ENCODE measurements at places on chromosomes 5 and 9.

- H3K36me3 ChIP-seq = no peaks in the 10 kb centered on the region
- H3K27me3 ChIP-seq = no peaks in the 10 kb centered on the region
- H3K4me3 ChIP-seq = no peak overlapping the region
- no peak for DNase-seq
These were observed 147.4 kb upstream of the KLF9 start for GRCh38 chr9:70561786-70562395.

GRCh38 chr5:74500110-74500917 is 140.2 kb downstream of the ENC1 start:
- peaks cover 3% of the 10 kb centered on the region for H3K27me3 ChIP-seq
- H3K27ac ChIP-seq = no peak overlapping the region
- no peaks in the 10 kb centered on the region for H3K36me3 ChIP-seq
- H3K4me1 ChIP-seq = peaks cover 2% of the 10 kb centered on the region
- no peak overlapping the region for H3K4me3 ChIP-seq

DNA sequence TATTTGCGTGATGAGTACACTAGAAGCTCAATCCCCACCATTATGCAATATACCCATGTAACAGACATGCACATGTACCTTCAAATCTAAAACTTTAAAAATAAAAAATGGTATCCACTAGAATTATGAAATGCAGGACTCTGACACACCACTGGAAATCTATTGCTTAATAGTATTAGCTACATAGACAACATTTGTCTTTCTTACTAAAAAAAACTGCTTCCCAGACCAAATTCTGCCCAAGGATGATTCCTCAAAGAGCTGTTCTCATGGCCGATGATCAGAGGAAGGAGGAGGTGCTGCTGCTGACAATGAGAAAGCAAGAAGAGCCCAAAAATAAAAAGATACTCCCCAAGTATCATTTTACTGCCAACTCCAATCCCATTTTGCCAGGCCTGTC is 67.2 kb downstream of the TTC39B start:
- H3K4me3 ChIP-seq = no peak overlapping the region
- peaks cover 16% of the 10 kb centered on the region for H3K36me3 ChIP-seq
- H3K4me1 ChIP-seq = peaks cover 8% of the 10 kb centered on the region

DNA sequence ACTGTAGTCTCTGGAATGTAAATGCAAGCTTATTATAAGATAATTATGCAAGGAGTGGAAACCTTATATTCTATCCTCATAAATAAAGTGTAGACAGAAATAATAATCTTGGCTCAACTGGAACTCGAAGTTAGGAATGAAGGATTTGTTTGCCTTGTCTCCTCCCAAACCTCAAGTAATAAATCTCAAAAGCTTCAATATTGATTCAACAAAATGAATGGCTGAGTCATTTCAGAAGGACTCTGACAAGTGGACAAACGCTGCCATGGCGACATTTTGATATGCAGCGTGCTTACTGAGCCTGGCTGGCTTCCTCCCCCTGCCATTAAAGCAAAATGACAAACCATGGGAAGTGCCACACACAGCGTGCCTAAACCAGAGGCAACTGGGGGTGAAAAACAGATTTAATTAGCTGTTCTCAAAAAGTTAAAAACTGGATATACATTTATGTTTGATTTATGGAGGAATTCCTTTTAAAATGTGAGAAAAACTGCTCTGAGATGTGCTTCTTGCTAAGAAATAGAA is 10.5 kb upstream of the ADGRV1 start:
- H3K27me3 ChIP-seq = peaks cover 12% of the 10 kb centered on the region
- no peaks in the 10 kb centered on the region for H3K36me3 ChIP-seq
- DNase-seq = no peak
- no peak overlapping the region for H3K27ac ChIP-seq
- peaks cover 4% of the 10 kb centered on the region for H3K4me1 ChIP-seq
- H3K4me3 ChIP-seq = no peak overlapping the region

DNA sequence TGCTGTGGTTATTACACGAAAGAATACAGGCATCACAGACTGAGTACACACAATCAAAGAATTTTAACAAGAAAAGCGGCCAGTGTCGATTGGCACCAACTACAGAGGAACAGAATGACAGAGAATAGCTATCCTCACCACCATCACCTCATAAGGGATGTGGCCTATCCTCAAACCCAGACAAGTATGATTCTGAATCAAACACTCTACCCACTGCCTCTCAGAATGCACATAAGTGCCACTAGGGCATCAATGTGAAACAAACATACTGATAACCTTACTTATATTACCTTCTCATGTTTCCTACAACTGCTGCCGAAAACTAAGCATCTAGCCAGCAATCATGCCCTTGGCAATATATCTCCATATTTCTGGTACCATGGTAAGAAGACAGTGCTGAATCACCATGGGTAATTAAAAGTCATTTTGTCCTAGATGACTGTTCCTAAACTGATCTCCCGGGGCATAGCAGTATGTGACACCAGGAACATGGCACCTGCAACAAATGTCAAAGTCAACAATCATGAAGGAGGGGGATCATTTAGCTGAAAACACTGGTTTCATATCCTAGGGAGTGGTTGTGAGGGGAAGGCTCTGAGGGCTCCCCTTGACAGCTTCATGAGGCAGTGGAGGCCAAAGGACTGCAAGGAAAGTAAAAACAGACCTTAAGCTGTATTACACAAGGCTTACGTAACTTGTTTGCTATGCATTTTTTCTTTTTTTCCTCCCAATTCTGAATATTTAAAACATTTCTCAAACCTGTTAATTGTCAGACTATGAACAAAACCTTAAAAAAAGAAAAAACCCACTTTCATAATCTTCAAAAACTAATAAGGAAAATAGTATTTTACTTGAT is 88.3 kb downstream of the LHFPL2 start:
- H3K27me3 ChIP-seq = no peaks in the 10 kb centered on the region
- no peak overlapping the region for H3K27ac ChIP-seq
- peaks cover 15% of the 10 kb centered on the region for H3K4me1 ChIP-seq
- H3K36me3 ChIP-seq = peaks cover 15% of the 10 kb centered on the region

- peak overlapping the region; percentile 17 for H3K27ac ChIP-seq
- peaks cover 37% of the 10 kb centered on the region for H3K4me1 ChIP-seq
- H3K36me3 ChIP-seq = no peaks in the 10 kb centered on the region
- no peak for DNase-seq
These were observed 21.5 kb downstream of the TNFSF8 start for GRCh38 chr9:114908805-114909448.
